ENCODE measurements at places on chromosomes 2 and 18.
A peak's percentile ranks its signal among the peaks of the same experiment; 100 is the strongest.

DNA sequence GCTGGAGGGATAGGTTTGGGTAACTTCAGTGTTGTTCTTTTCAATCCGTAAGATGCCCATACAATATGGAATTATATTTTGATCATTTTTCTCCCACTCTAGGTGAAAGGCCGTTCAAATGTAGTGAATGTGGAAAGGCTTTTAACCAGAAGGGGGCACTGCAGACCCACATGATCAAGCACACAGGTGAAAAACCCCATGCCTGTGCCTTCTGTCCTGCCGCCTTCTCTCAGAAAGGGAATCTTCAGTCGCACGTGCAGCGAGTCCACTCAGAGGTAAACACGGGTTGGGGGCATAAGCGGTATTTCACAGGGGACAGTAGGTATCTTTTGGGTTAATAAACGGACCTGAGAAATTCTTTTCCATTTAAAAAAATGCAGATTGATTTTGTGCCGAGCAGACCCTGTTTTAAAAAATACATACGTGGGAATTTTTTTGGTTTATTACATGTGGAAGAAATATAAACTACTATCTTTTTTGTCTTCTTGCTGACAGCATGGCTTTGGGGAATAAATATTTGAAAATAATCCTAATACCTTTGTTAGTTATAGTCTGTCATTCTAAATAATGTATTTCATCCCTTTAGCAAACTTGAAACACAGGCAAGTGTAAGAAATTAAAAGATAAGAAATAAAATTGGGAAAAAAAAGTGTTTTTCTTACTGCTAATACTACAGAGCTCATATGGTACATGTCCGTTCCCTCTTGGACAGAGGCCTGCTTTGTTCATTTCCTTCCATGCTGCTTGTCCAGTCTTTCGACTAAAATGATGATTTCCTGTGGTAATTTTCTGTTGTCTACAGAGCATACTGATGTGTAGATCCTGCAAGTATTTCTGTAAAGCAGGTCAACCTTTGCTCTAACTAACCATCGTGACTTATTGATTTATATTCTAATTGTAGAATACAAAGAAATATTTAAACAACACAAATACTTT, 53.3 kb downstream of the ZNF236 start:
- peak; percentile 19 for DNase-seq

- DNase-seq = no peak
These were observed 217.0 kb downstream of the CMPK2 start for GRCh38 chr2:6648596-6649247.

DNA sequence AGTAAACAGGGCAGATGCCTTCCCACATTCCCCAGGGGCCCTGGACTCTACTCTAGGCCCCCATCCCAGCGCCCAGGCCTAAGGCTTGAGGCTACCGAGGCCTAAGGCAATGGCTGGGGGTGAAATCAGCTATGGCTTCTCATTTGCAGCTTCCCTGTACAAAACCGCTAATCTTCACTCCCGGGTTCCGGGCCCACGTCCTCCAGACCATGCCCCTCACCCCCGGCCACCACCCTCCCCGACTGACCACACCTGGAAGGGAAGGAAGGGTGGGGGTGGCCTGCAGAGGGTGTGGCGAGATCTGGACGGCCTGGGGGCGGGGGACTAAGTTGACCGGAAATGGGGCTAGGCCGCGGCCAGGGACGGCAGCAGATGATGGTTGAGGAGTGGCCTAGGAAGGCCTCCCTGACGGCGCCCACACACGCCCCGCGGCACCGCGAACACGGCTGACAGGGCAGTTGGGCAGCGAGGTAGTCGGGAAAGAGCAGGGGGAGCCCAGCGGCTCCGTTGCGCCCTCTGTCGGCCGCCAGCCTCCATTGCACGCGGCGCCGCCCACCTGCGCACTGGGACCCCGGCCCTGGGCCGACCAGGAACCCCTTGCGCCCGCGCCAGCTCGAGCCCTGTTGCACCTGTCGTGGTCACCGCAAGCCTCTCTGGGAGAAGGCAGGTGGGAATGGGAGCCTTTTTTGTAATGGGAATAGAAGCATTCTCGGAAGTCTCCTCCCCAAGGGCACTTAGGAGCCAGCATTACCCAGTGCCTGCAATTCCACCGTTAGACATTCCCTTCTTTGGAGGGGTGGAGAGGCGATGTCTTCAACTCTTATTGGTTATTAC, 117.1 kb upstream of the STPG4 start:
- DNase-seq = peak; percentile 71

DNA sequence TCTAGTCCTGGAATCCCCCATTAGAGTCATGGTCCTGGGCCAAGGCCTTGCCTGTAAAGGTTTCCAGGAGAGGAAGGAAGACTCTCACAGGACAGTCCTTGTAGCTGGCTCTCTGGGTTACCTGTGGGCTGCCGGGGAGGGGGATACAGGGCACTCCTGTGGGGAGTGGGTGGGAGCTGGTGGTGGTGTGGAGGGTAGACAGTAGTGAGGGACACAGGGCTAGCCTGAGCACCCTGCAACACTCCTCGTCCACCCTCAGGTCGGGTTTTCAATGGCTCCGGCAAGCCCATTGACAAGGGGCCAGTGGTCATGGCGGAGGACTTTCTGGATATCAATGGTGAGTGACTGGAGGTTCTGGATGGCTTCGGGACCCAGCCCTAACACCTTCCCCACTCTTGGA, 19.7 kb upstream of the ANKRD53 start:
- no peak for DNase-seq

DNA sequence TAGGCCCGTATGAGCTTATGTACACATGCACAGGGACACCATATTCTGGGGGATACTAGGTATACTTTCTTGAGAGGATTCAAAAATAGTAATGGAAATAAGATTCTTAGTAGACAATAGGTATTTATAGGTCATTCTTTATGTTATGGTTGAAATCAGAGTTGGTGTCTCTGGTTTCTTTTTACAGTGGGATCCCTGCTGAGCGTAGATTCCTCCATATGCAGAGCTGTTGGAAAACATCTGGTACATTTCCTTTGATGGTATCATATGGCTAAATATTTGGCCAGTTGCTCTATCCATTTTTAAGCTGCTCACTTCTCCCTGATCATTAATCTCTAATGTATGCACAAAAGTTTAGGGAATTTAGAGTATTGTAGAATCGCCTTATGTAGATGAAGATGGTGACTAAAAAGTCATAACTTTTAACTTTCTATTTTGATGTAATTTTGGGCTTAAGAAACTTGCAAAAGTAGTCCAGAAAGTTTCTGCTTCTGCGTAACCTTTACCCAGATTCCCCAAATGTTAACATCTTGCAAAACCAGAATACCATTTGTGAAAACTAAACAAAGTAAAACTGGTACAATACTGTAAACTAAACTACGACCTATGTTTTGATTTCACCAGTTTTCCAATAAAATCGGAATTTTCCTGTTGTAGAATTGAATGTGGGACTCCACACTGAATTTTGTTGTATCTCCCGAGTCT, 5.4 kb downstream of the ARHGAP28 start:
- no peak for DNase-seq

DNA sequence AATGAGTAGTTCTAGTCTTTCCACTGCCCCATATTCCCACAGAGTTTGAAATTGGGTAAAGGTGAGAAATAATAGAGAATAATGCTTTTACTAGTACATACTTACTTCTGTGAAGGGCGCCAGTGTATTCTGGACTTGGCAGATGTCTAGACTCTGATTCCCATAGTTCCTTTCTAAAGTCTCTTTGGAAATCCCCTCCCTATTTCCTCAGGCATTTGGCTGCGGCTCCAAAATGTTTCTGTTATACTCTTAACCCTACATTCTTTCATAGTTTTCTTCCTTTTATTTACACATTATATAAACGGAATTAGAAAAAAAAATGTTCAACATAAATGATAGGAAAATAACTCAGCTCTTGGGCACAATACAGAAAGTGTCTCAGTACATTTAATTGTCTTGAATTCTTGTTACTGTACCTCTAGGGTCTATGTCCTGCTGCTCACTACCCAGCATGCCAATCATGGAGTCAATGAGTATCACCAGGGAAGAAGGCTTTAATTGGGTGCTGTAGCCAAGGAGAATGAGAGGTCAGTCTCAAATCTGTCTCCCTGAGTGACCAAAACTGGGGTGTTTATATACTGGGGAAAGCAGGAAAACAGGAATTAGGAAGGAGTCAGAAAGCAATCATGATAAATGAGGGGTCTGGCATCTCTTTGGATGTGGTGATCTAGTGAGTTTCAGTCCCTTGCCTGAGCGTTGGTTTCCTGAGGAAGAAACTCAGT, 147.8 kb upstream of the MMADHC start:
- DNase-seq = no peak

DNA sequence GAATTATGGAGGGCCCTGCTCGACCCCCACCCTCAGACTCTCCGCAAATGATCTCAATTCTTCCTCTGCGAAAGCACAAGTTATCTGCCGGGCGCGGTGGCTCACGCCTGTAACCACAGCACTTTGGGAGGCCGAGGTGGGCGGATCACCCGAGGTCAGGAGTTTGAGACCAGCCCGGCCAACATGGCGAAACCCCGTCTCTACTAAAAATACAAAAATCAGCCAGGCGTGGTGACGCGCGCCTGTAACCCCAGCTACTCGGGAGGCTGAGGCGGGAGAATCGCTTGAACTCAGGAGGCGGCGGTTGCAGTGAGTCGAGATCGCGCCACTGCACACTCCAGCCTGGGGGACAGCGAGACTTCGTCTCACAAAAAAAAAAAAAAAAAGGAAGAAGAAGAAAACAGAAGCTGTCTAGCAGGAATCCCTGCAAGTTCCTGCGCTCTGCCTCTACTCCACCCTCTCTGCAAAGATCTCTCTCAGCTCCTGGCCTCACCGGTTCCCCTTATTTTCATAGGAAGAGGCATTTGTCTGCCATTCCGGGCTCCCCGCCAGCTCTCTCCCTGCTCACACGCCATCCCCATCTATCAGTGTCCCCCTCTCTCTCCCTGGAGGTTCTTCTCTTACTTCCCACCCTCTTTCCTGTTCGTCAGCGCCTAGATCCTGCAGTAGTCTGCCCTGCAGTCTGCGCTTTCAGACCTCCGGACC, 13.5 kb upstream of the COLEC12 start:
- no peak for DNase-seq

DNA sequence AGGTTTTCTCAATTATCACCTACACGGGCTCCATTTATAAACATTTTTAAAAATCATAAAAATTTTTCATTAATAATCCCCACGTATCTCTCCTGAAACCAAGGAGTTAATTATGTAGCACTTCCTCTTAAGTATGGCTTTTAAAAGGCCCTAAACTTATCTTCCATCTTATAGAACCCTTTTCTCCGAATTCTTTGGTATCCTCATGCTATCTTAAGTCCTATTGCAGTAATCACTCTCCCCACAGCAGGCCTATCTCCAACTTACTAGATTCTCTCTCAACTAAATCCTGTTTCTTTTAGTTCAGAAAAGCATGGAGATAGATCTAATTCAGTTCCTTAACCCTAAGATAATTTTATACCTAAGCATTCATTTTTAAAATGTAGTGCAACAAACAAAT, 26.2 kb downstream of the RPRD1A start:
- DNase-seq = no peak

- no peak for DNase-seq
These were observed 79.2 kb downstream of the LONRF2 start for GRCh38 chr2:100242891-100243619.

- DNase-seq = no peak
These were observed 5.6 kb upstream of the KDM3A start for GRCh38 chr2:86435531-86435930.

DNA sequence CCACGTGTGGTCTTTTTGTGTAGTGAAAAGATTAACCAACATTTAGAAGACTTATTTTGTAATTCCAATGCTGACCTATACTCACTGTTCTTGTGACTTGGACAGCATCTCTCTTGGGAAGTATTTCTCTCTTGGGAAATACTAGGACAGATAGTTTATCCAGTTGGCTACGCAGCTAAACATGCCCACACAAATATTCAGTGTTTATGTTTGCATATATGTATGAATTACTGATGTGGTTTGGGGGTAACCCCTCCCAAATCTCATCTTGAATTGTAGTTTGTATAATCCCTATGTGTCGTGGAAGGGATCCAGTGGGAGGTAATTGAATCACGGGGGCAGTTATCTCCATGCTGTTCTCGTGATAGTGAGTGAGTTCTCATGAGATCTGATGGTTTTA, 2062.3 kb upstream of the CELF4 start:
- DNase-seq = no peak

GRCh38 chr2:47016172-47016913, 100.7 kb upstream of the MCFD2 start:
- peak; percentile 31 for DNase-seq

GRCh38 chr18:24986666-24987302, 365.2 kb downstream of the ZNF521 start:
- DNase-seq = no peak

GRCh38 chr2:236367506-236368289, 103.5 kb upstream of the ASB18 start:
- DNase-seq = no peak

- no peak for DNase-seq
These were observed 242.0 kb downstream of the HDAC4 start for GRCh38 chr2:239158641-239159475.

GRCh38 chr2:11903085-11903606, 156.7 kb downstream of the LPIN1 start:
- DNase-seq = no peak

- no peak for DNase-seq
These were observed 42.9 kb downstream of the CABYR start for GRCh38 chr18:24181806-24182205.

GRCh38 chr2:159446817-159447216, 160.3 kb upstream of the WDSUB1 start:
- DNase-seq = no peak

- DNase-seq = no peak
These were observed 6.5 kb downstream of the KCNG2 start for GRCh38 chr18:79804130-79804787.

DNA sequence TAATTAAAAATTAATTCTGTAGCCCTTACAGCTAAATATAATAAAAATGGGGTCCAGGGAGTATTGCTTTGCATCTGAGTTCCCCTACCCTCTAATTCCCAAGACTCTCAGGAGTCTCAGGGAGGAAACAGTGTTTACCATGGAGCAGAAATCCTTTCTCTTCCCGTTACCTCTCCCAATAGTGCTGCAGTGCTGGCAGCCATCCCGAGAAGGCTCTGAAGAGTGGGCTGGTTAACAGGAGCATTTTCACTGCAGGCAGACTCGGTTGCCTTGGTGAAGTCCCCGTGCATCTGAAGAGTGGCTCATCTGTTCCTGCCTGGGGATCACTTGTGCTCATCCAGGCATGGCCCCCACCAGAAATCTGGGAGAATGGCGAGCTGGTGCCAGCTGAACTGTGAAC, 41.8 kb upstream of the TMEM178A start:
- DNase-seq = no peak

GRCh38 chr2:234003972-234004617, 46.4 kb upstream of the SPP2 start:
- DNase-seq = no peak

GRCh38 chr2:204670124-204670523, 124.8 kb downstream of the PARD3B start:
- DNase-seq = no peak

DNA sequence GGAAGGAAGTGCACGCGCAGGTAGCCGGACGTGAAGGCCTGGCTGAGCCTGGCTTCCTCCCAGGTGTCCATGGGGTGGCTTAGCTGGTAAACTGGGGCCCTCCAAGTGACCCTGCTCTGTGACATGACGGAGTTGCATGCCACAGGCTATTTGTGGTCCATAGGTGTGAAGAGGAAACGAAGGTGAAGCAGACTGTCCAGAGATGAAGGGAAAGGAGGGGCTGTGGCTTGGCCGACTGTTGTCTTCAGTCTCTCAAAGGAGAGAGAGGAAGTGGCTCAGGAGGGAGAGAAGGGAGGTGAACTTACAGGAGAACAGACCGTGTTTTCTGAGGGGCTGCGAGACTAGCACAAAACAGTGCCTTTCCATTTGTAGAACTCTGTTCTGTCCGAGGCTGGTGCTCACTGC, 19.3 kb downstream of the INPP5D start:
- no peak for DNase-seq

- DNase-seq = peak; percentile 11
These were observed 84.8 kb downstream of the ACAA2 start for GRCh38 chr18:49728542-49728941.
